ENCODE measurements at places on chromosomes 13 and 19.

DNA sequence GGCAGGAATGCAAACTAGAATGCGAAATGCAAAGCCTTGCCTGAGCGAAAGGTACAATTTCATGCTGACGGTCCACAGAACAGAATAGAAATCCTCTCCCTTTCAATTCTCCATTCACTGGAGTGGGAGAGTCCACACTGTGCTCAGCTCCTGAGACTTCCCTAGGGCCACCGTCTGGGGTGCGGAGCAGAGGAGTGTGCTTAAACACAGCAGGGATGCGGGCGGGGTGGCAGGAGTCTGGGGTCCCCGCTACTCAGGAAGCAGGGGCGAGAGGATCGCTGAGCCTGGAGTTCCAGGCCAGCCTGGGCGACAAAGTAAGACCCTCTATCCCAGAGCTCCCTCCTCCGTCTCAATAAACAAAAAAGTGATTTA is 552 bp upstream of the ZNF816 start:
- peaks cover 37% of the 10 kb centered on the region for H3K36me3 ChIP-seq
- H3K27me3 ChIP-seq = no peaks in the 10 kb centered on the region
- peak overlapping the region; percentile 96 for H3K4me3 ChIP-seq
- H3K27ac ChIP-seq = peak overlapping the region; percentile 89

DNA sequence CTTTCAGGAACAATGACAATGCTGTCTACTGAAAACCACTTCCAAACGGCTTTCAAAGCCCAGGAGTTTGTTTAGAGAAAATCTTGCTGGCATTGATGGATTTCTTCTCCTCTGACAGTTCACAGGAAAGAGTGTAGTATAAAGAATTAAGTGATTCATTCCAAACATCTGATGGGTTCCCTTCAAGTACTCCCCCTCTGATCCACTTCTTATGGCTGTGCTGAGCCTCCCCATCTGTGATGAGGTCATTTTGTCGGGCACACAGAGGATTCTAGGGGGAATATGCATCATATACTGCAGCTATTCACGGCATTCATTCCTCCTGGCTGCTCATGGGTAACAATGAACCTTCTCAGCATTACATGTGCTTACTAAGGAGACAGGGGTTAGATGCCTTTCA is 107.9 kb downstream of the RGCC start:
- no peak overlapping the region for H3K27ac ChIP-seq
- H3K36me3 ChIP-seq = peaks cover 4% of the 10 kb centered on the region
- DNase-seq = no peak
- H3K4me3 ChIP-seq = no peak overlapping the region
- peaks cover 7% of the 10 kb centered on the region for H3K4me1 ChIP-seq

DNA sequence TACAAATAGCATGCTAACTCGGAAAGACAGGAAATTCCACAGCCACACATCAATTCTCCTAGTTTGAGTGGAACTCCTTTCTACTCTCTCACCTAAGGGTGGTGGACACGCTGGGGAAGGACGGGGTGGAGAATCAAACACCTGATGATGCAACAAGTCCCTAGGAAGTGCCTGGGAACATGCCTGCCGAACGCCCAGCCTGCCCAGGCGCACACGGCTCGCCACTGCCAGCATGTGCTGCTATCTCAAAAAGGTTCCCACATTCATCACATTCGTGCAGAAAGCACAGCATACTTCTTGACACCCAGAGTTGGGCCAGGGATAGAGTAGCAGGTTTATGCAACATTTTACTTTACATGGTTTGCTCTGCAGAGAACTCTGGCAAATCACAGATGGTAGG is 164.6 kb downstream of the ABCC4 start:
- H3K4me1 ChIP-seq = peaks cover 4% of the 10 kb centered on the region
- no peak overlapping the region for H3K27ac ChIP-seq
- H3K4me3 ChIP-seq = no peak overlapping the region

GRCh38 chr19:50562996-50563395 is 5.2 kb downstream of the LRRC4B start:
- no peak overlapping the region for H3K4me3 ChIP-seq
- peaks cover 36% of the 10 kb centered on the region for H3K27me3 ChIP-seq
- H3K4me1 ChIP-seq = peaks cover 8% of the 10 kb centered on the region
- H3K27ac ChIP-seq = no peak overlapping the region

- peaks cover 65% of the 10 kb centered on the region for H3K36me3 ChIP-seq
- H3K27ac ChIP-seq = no peak overlapping the region
- H3K4me1 ChIP-seq = peaks cover 8% of the 10 kb centered on the region
- no peaks in the 10 kb centered on the region for H3K27me3 ChIP-seq
- DNase-seq = no peak
These were observed 20.4 kb downstream of the ARHGEF1 start for GRCh38 chr19:41903193-41903953.

GRCh38 chr19:6204866-6205723 is 69.6 kb downstream of the ACSBG2 start:
- no peaks in the 10 kb centered on the region for H3K4me1 ChIP-seq
- H3K4me3 ChIP-seq = no peak overlapping the region
- DNase-seq = no peak

GRCh38 chr19:29411113-29411581 is 114.6 kb upstream of the VSTM2B start:
- H3K36me3 ChIP-seq = no peaks in the 10 kb centered on the region
- H3K4me1 ChIP-seq = no peaks in the 10 kb centered on the region
- DNase-seq = no peak
- no peaks in the 10 kb centered on the region for H3K27me3 ChIP-seq
- no peak overlapping the region for H3K4me3 ChIP-seq

DNA sequence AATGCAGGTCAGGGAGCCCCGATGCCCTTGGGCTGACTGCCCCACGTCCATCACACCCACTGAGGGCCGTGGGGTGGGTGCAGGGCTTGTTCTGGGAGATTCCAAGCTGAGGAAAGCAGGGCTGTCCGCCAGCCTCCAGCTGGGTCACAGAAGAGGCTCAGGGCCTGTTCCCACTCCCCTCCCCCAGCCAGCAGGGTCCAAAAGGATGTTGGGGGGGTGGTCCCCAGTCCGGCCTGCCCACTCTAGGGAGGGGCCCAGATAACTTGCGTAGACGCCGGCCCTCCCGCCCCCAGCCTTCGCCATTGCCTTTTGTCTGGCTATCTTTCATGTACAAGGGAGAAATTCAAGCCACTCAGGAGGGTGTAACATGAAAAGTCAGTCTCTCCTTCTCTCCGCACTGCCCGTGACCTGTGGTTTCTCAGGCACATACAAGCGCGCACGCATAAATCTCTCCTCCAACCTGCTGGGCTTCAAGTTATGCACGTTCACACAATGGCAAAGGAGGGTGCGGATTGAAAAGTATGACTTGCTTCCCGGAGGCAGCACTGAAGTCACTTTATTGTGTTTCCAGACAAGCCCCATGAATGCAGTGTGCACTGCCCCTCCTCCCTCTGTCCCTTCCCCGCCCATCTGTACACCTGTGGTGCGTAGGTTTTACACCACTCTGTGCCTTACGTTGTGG is 20.2 kb downstream of the CARM1 start:
- no peaks in the 10 kb centered on the region for H3K4me1 ChIP-seq
- H3K27me3 ChIP-seq = no peaks in the 10 kb centered on the region
- no peak overlapping the region for H3K4me3 ChIP-seq
- no peaks in the 10 kb centered on the region for H3K36me3 ChIP-seq

DNA sequence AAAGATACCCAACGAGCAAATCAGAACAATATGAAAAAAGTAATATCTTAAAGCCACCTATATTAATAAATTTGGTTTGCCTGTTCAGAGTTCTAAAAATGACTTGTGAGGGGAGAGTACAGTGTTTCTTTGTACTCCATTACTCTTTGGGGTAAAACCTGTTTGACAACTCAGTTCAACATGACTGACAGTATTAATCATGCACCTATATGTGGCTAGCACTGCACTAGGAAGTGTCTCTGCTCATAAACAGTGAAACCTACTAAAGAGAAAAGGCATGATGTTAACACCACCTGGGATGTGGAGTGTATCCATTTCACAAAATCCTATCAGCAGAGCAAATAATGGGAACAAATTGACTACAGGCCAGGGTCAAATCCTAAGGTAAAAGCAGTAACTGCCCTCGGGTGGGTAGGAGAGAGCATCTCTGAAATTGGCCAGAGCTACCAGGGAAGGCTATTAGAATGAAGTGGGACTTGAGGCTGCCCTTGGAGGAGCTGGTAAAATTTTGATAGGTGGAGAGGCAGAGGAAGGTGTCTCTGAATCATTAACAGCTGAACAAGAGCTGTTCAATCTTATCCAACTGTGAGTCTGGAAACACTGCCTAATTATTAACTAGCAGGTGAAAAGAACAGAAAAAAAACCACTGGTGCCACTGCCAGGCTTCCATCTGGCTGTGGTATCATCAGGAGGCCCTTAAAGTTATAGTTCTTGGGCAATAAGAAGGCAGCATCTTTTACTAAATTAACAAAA is 365.1 kb downstream of the DNAJC15 start:
- peaks cover 9% of the 10 kb centered on the region for H3K27me3 ChIP-seq
- no peak overlapping the region for H3K27ac ChIP-seq
- no peaks in the 10 kb centered on the region for H3K4me1 ChIP-seq
- H3K36me3 ChIP-seq = no peaks in the 10 kb centered on the region
- no peak for DNase-seq

- H3K4me3 ChIP-seq = no peak overlapping the region
- no peaks in the 10 kb centered on the region for H3K27me3 ChIP-seq
- no peak for DNase-seq
- H3K27ac ChIP-seq = no peak overlapping the region
- H3K4me1 ChIP-seq = peaks cover 12% of the 10 kb centered on the region
- no peaks in the 10 kb centered on the region for H3K36me3 ChIP-seq
These were observed 118.4 kb downstream of the COG6 start for GRCh38 chr13:39773833-39774232.

DNA sequence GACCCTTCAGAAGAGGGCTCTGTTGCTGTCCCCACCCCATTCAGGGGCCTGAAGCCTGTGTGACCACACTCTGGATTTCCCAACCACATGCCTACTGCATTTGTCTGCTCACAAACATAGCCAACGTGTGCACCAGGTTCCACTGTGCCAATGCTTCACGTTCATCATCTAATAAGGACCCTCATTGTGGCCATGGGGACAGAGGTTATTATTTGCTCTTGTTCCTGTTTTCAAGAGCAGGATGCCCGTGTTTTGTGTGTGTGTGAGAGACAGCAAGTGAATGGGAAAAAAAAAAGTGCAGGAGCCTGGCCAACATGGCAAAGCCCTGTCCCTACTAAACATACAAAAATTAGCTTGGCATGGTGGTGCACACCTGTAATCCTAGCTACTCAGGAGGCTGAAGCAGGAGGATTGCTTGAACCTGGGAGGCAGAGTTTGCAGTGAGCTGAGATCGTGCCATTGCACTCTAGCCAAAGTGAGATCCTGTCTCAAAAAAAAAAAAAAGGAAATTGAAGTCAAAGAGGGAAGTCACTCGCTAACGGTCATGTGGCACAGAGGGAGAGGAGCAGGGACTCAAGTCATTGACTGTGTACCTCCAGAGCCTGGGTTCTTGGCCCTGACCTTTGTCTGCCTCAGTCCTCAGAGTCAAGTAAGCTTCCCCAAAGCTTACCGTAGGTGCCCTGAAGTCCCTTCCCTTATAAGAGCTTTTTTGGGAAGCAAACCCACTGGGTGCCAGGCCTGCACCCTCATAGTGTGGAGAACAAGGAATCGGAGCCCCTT is 6.9 kb downstream of the B3GNT8 start:
- no peaks in the 10 kb centered on the region for H3K27me3 ChIP-seq
- DNase-seq = no peak
- H3K4me3 ChIP-seq = no peak overlapping the region
- no peaks in the 10 kb centered on the region for H3K4me1 ChIP-seq
- no peak overlapping the region for H3K27ac ChIP-seq

GRCh38 chr13:95608640-95609323 is 35.7 kb downstream of the DZIP1 start:
- H3K27ac ChIP-seq = no peak overlapping the region
- no peaks in the 10 kb centered on the region for H3K4me1 ChIP-seq

DNA sequence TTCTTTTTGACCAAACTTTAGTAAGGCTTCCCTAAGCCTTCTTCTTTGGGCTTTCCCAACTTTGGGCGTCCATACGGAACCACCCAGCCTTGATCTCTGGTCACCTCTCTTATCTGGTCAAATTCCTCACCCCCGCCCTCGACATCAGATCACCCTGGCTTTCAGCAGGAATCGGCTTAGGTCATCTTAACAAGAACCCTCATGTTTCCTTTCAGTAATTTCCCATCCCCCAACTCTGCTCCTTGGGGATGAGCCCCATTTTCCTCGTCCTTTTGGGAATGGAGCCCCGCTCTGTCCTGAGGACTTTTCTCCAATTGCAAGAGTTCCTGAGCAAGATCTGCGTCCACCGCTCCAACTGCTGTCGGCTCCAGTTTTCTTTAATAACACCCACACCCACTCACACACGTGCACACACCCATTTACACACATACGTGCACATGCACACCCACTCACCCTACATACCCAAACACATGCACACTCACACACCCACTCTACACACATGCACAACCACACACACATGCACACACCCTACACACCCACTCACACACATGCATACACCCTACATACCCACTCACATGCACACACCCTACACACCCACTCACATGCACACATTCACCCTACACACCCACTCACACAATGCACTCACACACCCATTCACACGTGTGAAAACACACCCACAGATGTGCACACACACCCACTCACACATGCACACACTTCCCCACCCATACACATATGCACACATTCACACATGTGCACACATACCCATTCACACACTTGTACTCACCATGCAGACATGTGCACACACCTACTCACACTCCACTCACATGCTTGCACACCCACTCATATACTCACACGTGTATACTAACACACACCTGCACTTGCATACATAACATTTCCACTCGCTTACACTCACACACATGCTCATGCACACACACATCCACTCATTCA is 87.0 kb upstream of the TM9SF2 start:
- H3K36me3 ChIP-seq = peaks cover 5% of the 10 kb centered on the region
- no peak overlapping the region for H3K4me3 ChIP-seq
- no peak for DNase-seq
- no peak overlapping the region for H3K27ac ChIP-seq

GRCh38 chr13:98875146-98875729 is 102.6 kb downstream of the DOCK9 start:
- no peak for DNase-seq
- H3K27ac ChIP-seq = peak overlapping the region; percentile 97
- H3K4me3 ChIP-seq = peak overlapping the region; percentile 71
- no peaks in the 10 kb centered on the region for H3K27me3 ChIP-seq
- H3K4me1 ChIP-seq = peaks cover 40% of the 10 kb centered on the region

DNA sequence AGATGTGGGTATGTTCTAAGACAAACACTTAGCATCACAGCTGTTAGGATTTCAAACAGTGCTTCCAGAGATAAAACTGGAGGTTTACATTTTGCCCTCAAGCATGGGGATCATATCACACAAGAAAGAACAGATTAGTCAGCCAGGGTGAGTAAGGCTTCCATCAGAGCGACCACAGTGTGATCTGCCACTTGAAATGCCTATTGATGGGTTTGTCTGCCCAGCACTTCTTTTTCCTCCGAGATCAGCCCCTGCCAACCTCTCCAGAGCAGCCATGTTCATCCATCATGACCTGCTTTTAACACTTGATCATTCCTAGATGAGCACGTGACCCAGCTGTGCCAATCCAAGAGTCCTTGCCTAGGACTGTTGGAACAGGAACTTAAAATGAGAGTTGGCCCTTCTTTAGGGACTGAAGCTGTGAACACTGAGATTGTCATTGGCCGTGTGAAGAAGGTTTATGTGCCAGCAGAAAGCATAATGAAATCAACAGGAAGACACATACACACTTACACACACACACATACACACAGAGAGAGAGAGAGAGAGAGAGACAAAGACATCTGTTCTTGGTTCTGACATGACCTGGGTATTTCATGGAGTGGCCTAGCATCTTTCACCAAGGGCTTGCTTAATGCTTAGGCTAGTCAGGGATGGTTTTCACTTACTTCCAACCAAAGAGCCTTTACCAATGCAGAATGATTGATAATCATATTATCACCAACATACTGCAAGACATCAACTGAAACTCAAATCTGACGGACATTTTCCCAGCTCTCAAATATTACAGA is 5.2 kb upstream of the CEBPG start:
- H3K4me1 ChIP-seq = peaks cover 4% of the 10 kb centered on the region
- H3K27me3 ChIP-seq = peaks cover 21% of the 10 kb centered on the region

Data from T-helper 2 cell treated with Interferon-gamma antibody and Interleukin-4, amounts not matched to agents 5 μg/mL and 100 μg/mL, for 36 hours (primary cell).